Fibroblast of skin of right quadriceps (primary cell): ENCODE measurements at places on chromosomes 6 and 20.

GRCh38 chr6:166046982-166047381 is 120.7 kb downstream of the TBXT start:
- DNase-seq: no peak

GRCh38 chr6:39296745-39297640 is 17.2 kb downstream of the KCNK17 start:
- DNase-seq: peak; percentile 4

DNA sequence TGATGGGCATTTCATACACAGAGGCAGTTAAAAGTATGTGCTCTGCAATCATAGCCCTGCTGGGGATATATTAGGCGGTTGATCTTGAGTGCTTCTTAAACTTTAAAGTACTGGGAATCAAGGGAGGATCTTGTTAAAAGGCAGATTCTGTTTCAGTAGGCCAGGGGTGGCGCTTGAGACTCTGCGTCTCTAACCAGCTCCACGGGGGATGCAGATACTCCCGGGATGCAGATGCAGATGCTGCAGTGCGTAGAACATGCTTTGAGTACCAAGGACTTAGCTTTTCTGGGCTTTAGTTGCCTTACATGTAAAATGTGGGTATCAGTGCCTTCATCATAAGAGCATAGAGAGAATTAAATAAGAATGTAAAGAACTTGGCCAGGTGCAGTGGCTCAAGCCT is 44.4 kb upstream of the ENPP5 start:
- no peak for DNase-seq

GRCh38 chr6:125138083-125138482 is 15.5 kb upstream of the TPD52L1 start:
- DNase-seq: no peak

- no peak for DNase-seq
Measured at GRCh38 chr6:109799664-109800063, 108.6 kb downstream of the FIG4 start.

DNA sequence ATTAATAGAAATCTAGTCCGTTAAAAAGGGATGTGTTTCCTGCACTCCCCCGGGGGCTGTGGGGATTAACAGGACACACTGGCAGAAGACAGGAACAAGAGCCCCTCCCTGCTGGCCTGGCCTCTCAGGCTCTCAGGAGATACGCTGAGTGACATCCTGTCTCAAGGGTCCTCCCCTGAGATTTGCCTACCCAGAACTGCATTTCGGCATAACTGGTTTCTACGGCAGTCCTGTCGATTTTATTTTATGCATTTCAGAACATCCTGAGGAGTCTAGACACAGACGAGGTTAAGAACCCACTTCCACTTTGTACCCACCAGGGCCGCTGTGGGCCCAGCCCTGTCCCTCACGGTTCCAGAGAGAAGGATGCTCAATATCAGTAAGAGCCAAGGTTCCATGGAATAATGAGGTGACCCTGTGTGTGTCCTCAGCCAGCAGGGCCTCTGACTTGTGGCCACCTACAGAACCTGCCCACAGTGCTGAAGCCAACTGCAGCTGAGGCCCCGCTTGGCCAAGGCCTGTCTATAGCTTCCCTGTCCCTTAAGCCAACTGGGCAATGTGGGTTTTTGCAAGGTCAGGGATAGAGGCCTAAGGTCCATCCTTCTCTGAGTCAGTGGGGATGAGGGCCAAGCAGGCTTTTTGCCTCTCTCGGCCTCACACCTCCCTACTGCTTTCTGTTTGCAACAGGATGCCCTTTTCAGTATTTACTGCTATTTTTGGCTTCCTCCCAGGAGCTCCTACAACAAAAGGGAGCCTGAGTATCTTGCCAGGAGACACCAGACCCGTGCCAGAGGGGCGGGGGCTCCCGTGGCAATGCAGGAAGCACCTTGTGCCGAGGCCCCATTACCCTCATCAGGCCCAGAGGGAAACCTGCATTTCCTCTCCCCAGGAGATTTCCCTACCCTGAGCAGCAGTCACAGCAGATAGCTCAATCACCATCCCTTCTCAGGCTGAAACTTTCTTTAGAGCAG is 14.7 kb downstream of the UQCC2 start:
- peak; percentile 11 for DNase-seq

DNA sequence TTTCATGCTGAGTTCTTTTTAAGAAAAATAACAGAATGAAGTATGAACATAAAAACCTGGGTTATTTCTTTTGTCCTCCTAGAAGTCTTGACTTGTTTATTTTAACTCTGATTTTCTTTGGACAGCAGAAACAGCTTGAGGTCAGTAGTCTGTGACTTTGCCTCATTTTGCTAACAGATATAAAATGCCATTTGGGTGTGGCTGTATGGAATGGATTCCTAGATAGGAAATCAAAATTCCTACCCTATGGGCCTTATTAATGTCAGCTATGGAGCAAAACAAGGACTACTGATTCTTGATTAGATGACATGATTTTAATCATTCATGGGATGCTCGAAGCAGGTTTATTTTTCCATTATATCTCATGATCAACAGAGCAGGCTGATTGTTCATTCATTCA is 46.8 kb upstream of the TENT5A start:
- no peak for DNase-seq
